ENCODE measurements at places on chromosomes 5 and 9.

DNA sequence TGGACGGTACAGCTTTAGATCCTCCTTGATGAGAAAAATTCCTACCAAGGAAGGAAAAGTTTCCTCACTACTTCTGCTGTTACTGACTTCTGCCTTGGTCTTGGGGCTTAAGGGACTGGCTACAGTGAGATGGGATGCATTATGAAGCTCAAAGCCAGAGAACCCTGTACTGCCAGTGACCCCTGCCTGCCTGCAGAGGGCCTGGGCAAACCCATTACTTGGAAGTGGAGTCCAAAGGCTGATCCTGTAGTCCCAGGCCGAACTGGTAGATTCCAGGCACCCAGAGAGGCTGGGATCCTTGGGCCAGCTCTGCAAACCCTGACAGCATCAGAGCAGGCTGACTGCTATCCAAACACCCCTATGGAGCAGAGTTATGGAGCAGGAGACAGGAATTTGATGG, 25.7 kb upstream of the NR5A1 start:
- no peak for DNase-seq

GRCh38 chr9:2781336-2781735, 62.6 kb downstream of the PUM3 start:
- DNase-seq, result no peak

DNA sequence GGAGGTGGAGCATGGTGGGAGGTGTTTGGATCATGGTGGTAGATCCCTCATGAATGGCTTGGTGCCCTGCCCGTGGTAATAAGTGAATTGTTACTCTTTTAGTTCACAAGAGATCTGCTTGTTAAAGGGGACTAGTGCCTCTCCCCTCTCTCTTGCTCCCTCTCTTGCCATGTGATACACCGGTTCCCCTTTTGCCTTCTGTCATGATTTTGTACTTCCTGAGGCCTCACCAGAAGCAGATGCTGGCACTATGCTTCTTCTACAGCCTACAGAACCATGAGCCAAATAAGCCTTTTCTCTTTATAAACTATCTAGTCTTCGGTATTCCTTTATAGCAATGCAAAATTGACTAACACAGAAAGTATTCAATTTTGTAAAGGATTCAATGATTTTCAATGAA, 817.1 kb downstream of the TLR4 start:
- no peak for DNase-seq

- DNase-seq, result no peak
Observed at GRCh38 chr5:104541141-104541785, 978.7 kb upstream of the NUDT12 start.

DNA sequence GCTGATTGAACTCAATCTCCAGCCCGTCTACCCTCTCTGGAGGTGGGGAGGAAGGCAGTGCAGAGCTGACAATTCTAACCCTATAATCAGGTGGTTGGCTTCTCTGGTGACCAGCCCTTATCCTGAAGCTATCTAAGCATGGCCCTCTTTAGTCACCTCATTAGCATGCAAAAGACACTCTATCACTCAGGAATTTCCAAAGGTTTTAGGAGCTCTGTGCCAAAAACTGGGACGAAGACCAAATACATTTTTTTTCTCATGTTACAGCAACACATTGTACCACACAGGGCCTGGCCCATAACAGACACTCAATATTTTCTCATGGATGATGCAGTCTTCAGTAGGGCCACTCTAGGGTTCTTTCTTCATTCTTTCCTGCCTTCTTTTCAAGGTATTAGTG, 118.8 kb upstream of the VLDLR start:
- no peak for DNase-seq

- DNase-seq, result no peak
Observed at GRCh38 chr5:150577378-150578139, 62.9 kb upstream of the SYNPO start.

DNA sequence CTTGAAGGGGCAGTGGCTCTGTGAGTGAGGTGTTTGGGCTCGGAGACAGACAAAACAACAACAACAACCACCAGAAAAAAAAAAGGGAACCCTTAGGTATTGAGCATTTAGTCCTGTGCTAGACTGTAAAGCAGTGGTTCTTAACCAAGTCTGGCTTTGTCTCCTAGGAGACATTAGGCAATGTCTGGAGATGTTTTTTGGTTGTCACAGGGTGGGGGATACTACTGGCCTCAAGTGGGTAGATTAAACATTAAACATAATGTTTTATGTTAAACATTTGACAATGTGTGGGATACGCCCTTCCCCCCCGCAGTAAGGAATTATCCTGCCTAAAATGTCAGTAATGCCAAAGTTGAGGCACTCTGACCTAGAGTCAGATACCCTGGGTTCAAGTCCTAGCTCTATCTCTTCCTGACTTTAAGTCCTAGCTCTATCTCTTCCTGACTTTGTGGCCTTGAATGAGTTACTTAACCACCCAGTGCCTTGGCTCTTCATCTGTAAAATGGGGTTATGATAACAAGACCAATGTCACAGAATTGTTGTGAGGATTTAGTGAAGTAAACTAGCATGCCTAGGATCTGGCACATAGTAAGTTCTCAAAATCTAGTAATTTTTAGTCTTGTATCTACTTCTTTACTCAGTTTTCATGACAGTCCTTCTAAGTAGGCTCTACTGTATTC, 1.8 kb downstream of the TRIM32 start:
- no peak for DNase-seq

GRCh38 chr9:134335061-134335460, 8.8 kb downstream of the RXRA start:
- DNase-seq, result no peak

DNA sequence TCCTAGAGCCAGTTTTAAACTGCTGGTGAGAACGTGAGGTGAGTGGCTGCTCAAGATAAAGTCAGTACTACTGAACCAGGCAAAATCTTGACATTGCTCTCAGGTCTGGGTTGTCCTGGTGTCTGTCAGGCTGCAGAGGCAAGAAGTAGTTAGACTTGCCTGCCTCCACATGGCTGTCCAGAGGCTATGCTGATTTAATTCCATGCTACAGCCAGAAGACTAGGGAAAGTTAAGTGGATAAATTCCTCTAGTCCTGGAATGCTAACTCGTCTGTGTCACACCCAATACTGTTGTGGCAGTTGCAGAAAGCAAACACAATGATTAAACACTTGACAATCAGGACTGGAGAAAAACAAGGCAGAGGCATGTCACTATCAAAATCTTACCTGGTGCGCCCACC, 118.9 kb downstream of the ACER2 start:
- no peak for DNase-seq

- DNase-seq, result no peak
Observed at GRCh38 chr5:74360535-74361210, 279.9 kb downstream of the ENC1 start.

DNA sequence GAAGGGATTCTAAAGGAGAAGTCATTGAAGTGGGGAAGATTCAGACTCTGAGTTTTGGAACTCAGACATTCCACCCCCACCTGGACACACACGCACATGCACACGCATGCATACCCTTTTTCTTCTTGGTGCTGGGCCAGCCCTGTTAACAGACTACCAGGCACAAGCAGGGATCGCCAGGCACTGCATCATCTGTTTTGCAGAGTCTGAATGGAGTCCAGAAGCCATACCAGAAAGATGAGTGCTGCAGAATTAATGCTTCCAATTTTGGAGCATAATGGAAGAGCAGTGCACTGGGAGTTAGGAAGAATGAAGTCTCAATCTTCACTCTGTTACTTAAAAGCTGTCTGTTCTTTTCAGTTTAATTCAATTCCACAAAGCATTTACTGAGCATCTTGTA, 95.5 kb downstream of the PDE8B start:
- no peak for DNase-seq

- no peak for DNase-seq
Observed at GRCh38 chr9:32072570-32072969, 311.9 kb upstream of the ACO1 start.

DNA sequence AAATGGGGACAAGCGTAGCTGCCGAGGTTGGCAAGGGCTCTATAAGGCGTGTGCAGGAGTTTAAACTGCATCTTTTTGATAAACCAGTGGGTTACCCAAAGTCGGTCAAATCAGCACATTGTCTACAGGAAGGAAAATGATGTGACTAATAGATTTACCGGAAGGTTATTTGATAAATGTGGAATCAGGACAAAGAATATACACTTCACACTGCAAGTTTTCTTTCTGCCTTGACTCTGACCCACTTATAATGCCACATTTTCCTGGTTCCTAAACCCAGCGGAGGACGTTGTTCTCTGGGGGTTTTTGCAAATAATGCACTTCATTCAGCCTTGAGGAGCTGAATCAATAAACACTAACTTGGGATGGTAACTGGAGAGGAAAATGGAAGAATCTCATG, 76.8 kb downstream of the TTLL11 start:
- no peak for DNase-seq

GRCh38 chr9:118578467-118578866, 790.8 kb downstream of the BRINP1 start:
- DNase-seq, result no peak

DNA sequence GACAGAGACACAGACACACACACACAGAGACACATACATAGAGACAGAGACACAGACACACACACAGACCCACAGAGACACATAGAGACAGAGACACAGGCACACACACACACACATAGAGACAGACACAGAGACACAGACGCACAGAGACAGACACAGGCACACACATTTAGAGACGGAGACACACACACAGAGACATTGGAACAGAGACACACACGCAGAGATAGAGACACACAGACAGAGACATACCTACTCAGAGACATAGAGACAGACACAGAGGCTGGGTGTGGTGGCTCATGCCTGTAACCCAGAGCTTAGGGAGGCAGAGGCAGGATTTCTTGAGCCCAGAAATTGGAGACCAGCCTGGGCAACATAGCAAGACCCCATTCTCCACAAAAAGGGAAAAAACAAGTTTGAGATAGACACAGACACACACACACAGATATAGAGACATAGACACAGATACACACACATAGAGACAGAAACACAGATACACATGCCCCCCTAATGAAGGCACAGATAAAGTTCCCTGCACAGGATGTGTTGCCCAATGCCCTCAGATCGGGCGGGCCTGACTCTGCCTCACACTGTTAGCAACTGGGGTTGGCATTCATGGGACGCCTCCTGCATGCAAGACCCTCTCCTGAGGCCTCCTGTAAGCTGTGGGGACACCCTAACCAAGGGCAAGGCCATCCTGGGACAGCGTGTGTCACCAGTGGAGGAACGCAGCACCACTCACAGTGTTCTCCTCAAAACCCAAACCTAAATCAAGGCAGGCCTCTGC, 3.3 kb upstream of the RALGDS start:
- no peak for DNase-seq

DNA sequence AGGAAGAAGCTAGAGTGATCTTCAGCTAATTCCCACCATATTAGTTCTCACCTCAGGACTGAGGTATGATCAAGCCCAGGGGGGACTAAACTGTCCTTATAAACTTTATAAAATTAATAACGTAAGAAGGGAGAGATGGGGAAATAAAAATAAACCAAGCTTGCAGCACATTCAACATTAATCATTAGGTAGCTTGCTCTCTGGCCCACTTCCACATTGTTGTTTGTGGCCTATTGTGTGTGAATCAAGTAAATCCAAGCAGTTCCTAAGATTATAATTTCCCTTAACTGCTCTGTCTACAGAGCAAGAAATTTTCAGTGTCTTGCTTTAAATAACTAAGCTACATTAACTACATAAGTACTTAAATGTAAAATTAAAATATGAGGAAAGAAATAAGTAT, 131.3 kb upstream of the ABCA1 start:
- DNase-seq, result no peak

DNA sequence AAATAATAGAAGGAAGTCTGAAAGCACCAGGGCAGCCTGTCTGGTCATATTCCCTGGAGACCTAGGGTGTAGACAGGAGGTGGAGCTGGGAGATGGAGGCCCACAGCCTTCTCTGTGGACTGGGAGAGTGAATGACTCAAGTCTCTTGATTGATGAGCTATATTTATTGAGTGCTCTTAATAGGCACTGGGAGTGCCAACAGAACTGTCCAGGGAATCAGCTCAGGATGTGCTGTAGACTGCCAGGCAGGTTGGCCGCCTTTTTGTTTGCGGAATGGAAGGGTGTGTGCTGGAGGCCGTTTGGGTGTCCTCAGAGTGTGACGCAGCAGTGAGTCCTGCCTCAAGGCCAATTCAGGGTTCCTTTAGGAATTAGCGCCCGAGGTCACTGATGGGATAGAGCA, 33.4 kb upstream of the POMT1 start:
- no peak for DNase-seq

DNA sequence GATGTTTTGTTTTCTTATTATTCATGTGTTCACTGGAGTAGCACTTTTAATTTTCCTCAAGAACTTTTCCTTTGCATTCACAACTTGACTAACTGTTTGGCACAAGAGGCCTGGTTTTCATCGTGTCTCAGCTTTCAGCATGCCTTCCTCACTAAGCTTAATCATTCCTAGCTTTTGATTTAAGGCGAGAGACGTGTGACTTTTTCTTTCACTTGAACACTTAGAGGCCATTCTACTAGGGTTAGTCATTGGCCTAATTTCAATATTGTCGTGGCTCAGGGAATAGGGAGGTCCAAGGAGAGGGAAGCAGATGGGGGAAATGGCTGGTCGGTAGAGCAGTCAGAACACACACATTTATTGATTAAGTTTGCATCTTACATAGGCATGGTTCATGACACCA, 94.0 kb downstream of the ZNF462 start:
- no peak for DNase-seq

DNA sequence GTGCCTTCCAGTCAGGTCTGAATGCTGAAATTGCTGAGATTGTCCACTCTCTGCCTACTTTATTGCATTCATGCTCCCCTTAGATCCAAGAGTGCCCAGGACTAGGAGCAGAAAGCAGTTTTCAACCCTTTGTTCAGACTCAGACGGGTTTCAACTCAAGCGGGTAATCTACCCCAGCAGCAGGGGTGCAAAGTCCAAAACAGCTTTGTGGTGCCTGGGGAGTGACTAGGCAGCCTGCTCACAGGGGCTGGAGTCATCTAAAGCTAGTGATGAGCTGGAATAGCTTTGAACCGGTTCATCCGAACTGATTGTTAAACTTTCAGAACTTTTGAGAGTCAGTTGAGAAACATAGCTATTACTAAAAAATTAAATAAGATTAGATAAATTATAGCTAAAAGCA, 71.0 kb upstream of the IQGAP2 start:
- no peak for DNase-seq

DNA sequence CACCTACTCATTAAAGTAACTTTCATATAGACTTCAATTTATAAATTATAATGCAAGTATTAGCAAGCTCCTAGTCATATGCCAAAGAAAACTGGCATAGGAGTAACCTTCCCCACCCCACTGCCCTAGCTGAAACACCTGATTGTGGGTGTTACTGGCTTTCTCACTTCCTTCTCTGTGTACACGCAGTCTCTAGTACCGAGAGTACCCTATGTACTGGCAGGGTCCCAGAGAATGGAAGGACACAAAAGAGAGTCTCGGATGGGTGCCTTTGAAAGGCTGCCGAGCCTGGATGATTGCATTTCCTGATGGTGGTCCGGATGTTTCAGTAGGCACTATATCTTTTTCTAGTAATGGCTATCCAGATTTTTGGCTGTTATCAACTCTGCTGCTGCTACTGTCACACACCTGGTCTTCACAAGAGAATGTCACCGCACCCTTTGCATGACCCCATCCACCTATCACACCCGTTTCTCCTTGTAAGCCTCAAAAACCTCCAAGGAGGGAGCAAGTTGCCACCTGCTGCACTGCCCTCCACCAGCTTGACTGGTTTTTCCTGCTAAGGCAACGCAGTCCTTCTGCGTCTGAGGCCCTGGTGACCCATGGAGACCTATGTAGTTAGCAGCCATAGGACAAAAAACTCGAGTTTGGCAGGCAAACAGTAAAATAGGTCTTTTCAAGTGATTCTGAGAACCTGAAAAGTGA, 53.8 kb upstream of the CLINT1 start:
- DNase-seq, result no peak

- DNase-seq, result no peak
Observed at GRCh38 chr5:80921026-80921425, 39.1 kb upstream of the RASGRF2 start.

- no peak for DNase-seq
Observed at GRCh38 chr9:108043585-108043984, 554.0 kb upstream of the KLF4 start.

Measured in stimulated activated CD8-positive, alpha-beta memory T cell treated with anti-CD3 and anti-CD28 coated beads, Interleukin-4, amount 100 ng/mL, for 1 hour (primary cell).